ENCODE measurements at places on chromosomes 12 and 14.

GRCh38 chr14:68291820-68292219 is 472.2 kb downstream of the RAD51B start:
- no peaks in the 10 kb centered on the region for H3K36me3 ChIP-seq
- peaks cover 25% of the 10 kb centered on the region for H3K4me1 ChIP-seq
- no peaks in the 10 kb centered on the region for H3K27me3 ChIP-seq
- H3K4me3 ChIP-seq, result no peak overlapping the region

DNA sequence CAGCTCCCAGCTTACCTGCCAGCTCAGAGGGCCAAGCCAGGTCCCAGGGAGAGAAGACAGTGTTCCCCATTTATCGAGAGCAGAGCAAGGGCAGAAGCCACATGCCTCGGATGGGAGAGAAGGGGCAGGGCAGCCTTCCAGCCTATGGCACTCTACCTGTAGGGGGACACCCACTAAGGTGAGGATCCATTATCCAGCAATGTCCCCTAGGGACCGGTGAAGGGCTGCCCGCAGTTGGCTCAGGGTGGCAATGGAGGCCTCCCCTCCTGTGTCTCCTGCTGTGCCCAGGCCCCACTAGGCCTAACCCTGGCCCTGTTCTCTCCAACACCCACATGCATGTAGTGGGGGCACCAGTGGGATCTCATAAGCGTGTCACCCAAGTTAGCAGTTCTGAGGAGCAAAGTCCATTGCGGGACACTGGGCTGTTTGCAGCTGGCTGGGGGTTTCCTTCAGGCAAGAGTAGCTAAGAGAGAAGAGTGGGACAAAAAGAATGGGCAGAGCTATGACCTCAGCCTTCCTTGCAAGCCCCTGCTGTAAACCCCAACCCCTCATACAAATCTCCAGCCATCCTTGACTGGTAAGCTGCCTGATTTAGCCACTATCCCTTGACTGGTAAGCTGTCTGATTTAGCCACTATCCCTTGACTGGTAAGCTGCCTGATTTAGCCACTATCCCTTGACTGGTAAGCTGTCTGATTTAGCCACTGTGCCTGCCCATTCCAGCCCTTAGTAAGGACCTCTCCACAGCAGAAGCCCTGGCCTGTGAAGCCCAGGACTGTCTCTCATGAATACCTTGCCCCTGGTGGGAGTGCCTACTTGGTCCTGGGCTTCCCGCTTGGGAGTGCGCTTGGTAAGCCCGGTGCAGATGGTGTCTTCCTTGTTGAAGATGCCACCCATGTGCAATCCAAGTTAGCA is 5.2 kb upstream of the ASB2 start:
- H3K27ac ChIP-seq, result no peak overlapping the region
- peaks cover 3% of the 10 kb centered on the region for H3K4me1 ChIP-seq
- DNase-seq, result no peak
- H3K4me3 ChIP-seq, result no peak overlapping the region

DNA sequence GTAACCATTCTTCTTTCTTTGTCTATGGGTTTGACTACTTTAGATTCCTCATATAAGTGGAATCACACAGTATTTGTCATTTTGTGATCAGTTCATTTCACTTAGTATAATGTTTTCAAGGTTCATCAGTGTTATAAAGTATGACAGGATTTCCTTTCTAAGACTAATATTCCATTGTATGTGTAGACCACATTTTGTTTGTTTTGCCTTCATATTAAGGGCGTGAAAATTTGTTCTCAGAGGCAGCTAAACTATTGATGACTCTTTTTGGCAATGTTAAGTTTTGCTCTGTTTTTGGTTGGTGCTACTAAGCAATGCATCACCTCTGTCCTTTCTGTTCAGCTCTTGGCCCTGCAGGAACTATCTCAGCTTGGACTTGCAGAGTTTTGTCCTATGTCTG is 1.7 kb upstream of the KLRG1 start:
- H3K4me3 ChIP-seq, result no peak overlapping the region
- no peaks in the 10 kb centered on the region for H3K27me3 ChIP-seq
- DNase-seq, result no peak
- no peak overlapping the region for H3K27ac ChIP-seq
- no peaks in the 10 kb centered on the region for H3K36me3 ChIP-seq

GRCh38 chr14:99604766-99605298 is 825 bp upstream of the CCDC85C start:
- H3K4me1 ChIP-seq, result peaks cover 40% of the 10 kb centered on the region
- no peak for DNase-seq
- H3K27me3 ChIP-seq, result peaks cover 6% of the 10 kb centered on the region
- H3K4me3 ChIP-seq, result peak overlapping the region; percentile 77

- H3K27me3 ChIP-seq, result no peaks in the 10 kb centered on the region
- H3K4me1 ChIP-seq, result no peaks in the 10 kb centered on the region
- no peak overlapping the region for H3K4me3 ChIP-seq
- no peak overlapping the region for H3K27ac ChIP-seq
Observed at GRCh38 chr14:39203659-39204606, 28.9 kb downstream of the PNN start.

DNA sequence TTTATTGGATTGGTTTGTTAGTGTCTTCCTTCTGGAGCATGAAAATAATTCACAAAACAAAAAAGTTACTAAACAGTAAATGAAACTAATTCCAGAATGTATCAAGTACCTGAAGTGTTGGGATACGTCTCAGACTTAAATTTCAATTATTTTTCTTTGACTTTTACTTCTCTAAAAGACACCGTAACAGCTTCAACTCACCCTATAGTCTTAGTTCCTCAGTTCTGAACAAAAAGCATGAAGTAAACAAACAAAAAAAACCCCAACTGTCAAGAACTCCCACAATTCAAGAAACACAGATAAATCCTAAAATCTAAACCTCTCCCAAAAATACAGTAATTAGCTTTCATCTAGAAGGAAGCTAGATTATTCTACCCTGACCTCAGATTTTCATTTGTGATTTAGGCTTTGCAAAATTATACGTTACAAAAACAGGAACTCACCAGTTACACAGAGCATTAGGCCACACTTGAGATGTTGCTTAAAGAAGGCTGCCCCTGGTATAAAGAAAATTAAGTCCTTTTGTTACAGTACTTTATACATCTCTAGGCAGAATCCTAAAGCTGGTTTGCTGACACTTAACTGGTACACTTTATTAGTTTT is 10.2 kb downstream of the HEATR5A start:
- peaks cover 22% of the 10 kb centered on the region for H3K4me1 ChIP-seq
- H3K36me3 ChIP-seq, result no peaks in the 10 kb centered on the region
- H3K27me3 ChIP-seq, result no peaks in the 10 kb centered on the region
- DNase-seq, result no peak
- H3K4me3 ChIP-seq, result no peak overlapping the region

GRCh38 chr14:75238756-75239455 is 39.7 kb upstream of the FOS start:
- H3K4me3 ChIP-seq, result no peak overlapping the region
- no peaks in the 10 kb centered on the region for H3K36me3 ChIP-seq
- DNase-seq, result no peak
- H3K27ac ChIP-seq, result no peak overlapping the region
- no peaks in the 10 kb centered on the region for H3K27me3 ChIP-seq

- H3K4me1 ChIP-seq, result peaks cover 8% of the 10 kb centered on the region
- no peak overlapping the region for H3K4me3 ChIP-seq
- H3K27ac ChIP-seq, result no peak overlapping the region
Observed at GRCh38 chr14:66498311-66498710, 9.6 kb upstream of the GPHN start.

- H3K27me3 ChIP-seq, result no peaks in the 10 kb centered on the region
- no peak overlapping the region for H3K27ac ChIP-seq
- DNase-seq, result no peak
- H3K4me3 ChIP-seq, result no peak overlapping the region
- peaks cover 29% of the 10 kb centered on the region for H3K4me1 ChIP-seq
Observed at GRCh38 chr14:30974628-30975027, 50.8 kb upstream of the AP4S1 start.

- H3K36me3 ChIP-seq, result no peaks in the 10 kb centered on the region
- no peak overlapping the region for H3K4me3 ChIP-seq
- peaks cover 5% of the 10 kb centered on the region for H3K4me1 ChIP-seq
- no peak for DNase-seq
- no peak overlapping the region for H3K27ac ChIP-seq
Observed at GRCh38 chr14:52020866-52021717, 31.7 kb downstream of the RTRAF start.

DNA sequence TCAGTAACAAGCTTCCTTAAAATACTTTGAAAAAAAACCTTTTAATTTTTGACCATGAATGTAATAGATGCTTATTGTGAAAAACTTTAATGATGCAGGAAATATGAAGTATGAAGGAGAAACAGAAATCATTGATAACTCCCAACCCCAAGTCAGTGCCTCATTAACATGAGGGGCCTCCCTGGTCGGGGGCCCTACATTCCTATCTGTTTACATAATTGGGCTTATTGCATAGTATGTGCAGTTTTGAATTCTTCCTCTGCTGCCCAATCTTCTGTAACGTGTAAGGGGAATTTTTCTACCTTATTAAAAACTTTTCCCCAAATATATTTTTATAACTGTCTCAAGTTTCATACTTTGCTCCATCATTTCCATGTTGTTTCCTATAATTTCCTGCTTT is 63.0 kb downstream of the SLC25A47 start:
- H3K27ac ChIP-seq, result no peak overlapping the region
- peaks cover 12% of the 10 kb centered on the region for H3K4me1 ChIP-seq
- no peak for DNase-seq
- H3K4me3 ChIP-seq, result no peak overlapping the region

DNA sequence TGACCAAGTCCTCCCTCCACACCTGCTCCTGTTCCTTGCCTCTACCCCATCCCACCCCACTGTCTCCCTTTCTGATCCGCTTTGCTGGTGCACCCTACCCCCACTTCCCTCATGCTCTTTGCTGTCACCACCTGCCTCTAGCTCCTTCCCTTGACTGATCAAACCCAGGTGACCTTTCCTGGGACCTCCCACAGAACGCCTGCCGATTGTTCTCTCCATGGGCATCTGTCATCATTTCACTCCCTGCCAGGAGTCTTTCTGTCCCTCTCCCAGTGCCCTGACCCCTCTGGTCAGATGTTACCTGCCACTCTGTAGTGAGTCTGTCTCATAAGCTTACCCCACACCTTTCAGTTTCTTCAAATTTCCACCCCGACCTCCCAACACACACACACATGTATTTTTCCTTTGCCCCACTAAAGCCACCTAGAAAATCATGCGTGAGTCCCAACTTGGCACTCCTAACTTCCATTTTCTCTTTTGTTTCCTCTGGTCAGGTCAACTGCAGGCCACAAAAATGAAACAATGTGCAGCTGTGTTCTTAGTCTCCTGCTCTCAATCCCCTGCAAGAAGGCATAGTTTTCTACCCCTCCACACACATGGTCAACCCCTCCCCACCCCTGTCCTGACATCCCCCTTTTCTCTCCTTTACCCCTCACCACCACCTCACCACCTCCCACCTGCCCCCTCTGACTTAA is 229.8 kb downstream of the DPF3 start:
- no peaks in the 10 kb centered on the region for H3K4me1 ChIP-seq
- H3K27ac ChIP-seq, result no peak overlapping the region
- H3K36me3 ChIP-seq, result no peaks in the 10 kb centered on the region
- H3K4me3 ChIP-seq, result no peak overlapping the region

- peak overlapping the region; percentile 37 for H3K27ac ChIP-seq
- no peak overlapping the region for H3K4me3 ChIP-seq
- H3K4me1 ChIP-seq, result peaks cover 31% of the 10 kb centered on the region
- peaks cover 12% of the 10 kb centered on the region for H3K36me3 ChIP-seq
- no peaks in the 10 kb centered on the region for H3K27me3 ChIP-seq
- no peak for DNase-seq
Observed at GRCh38 chr14:50319721-50320120, 7.6 kb downstream of the DMAC2L start.

DNA sequence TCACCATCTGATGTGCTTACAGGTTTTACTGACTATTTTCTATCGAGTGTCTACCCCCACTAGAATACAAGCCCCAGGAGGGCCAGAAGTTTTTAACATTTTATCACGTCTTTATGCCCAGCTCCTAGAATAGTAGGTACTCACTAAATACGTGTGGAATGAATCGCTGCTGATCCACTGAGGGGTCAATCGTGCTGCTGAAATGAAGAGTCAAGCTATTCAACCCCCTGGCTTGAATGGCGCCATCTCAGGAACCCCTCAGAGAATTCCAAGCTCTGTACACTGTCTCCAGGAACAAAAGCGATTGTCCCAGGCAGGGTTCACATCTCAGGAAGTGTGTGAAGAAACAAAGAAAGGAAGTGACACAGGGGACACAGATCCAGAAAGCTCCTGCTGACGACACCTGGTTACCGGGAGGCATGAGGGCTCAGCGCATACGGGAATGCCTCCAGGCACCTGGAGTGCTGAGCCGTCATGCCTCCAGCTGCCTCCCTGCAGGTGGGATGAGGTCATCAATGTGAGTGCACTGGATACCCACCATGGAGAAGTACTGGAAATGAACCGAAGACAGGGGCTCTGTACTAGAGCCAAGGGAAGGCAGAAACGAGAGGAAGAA is 45.6 kb downstream of the PITPNM2 start:
- peaks cover 6% of the 10 kb centered on the region for H3K36me3 ChIP-seq
- no peak overlapping the region for H3K27ac ChIP-seq
- no peak overlapping the region for H3K4me3 ChIP-seq

DNA sequence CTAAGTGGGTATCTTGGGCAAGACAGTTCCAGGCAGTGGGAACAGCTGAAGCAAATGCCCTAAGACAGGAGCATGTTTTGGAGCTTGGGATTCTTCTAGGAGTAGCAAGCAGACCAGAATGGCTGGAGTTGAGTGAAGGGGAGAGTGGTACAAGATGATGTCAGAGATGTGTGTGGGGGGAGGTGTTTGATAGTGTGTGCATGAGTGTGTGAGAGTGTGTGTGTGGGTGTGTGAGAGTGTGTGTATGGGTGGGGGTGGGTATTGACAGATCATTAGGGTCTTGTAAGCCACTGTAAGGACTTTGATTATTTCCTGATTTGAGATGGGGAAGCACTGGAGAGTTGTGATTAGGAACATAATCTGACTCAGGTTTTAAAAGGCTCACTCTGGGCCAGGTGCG is 78.4 kb downstream of the TTC8 start:
- H3K4me3 ChIP-seq, result no peak overlapping the region
- DNase-seq, result no peak
- no peaks in the 10 kb centered on the region for H3K27me3 ChIP-seq
- H3K36me3 ChIP-seq, result no peaks in the 10 kb centered on the region
- H3K4me1 ChIP-seq, result no peaks in the 10 kb centered on the region

GRCh38 chr14:102937331-102938175 is 15.1 kb downstream of the AMN start:
- peaks cover 67% of the 10 kb centered on the region for H3K36me3 ChIP-seq
- no peak overlapping the region for H3K4me3 ChIP-seq
- H3K4me1 ChIP-seq, result peaks cover 12% of the 10 kb centered on the region
- H3K27ac ChIP-seq, result no peak overlapping the region

- peaks cover 6% of the 10 kb centered on the region for H3K4me1 ChIP-seq
- no peak overlapping the region for H3K27ac ChIP-seq
- DNase-seq, result no peak
- H3K4me3 ChIP-seq, result no peak overlapping the region
Observed at GRCh38 chr12:65501093-65501621, 222.7 kb downstream of the MSRB3 start.

- H3K27me3 ChIP-seq, result no peaks in the 10 kb centered on the region
- DNase-seq, result no peak
- peaks cover 3% of the 10 kb centered on the region for H3K36me3 ChIP-seq
- no peak overlapping the region for H3K4me3 ChIP-seq
- no peak overlapping the region for H3K27ac ChIP-seq
Observed at GRCh38 chr12:66166561-66166960, 3.2 kb downstream of the TMBIM4 start.
